Stimulated activated CD4-positive, alpha-beta T cell treated with anti-CD3 and anti-CD28 coated beads, Interleukin-12 subunit alpha, Interleukin-12 subunit beta, amount 100 ng/mL, for 24 hours (primary cell): ENCODE measurements at places on chromosomes 1 and 21.

DNA sequence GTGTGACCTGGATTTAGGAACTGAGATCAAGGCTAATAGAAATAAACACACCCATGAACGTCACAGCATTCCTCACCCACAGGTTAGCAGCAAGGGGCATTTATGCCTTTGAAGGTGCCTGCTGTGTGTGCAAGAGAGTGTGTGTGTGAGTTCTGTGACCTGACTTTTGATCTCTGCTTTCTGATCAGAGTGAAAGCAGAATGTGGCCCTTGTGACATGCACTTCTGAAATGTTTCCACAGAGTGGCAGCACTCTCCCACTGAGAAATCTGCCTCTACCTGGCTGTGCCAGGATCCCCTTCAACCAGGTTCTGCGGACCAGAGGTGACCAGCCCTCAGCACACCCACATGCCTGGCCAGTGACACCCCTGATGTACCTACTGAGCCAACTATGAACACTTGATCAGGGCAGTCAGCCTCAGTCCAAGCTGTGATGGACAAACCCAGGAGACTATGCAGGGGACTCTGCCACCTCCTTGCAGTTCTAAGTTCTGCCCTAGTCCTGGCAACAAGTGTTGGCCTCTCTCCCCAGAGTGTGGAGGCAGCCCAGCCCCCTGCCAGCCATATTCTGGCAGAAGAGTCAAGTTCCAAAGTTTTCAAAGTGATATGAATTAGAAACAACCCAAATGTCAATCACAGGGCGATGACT, 41.0 kb downstream of the RXRG start:
- DNase-seq = no peak

DNA sequence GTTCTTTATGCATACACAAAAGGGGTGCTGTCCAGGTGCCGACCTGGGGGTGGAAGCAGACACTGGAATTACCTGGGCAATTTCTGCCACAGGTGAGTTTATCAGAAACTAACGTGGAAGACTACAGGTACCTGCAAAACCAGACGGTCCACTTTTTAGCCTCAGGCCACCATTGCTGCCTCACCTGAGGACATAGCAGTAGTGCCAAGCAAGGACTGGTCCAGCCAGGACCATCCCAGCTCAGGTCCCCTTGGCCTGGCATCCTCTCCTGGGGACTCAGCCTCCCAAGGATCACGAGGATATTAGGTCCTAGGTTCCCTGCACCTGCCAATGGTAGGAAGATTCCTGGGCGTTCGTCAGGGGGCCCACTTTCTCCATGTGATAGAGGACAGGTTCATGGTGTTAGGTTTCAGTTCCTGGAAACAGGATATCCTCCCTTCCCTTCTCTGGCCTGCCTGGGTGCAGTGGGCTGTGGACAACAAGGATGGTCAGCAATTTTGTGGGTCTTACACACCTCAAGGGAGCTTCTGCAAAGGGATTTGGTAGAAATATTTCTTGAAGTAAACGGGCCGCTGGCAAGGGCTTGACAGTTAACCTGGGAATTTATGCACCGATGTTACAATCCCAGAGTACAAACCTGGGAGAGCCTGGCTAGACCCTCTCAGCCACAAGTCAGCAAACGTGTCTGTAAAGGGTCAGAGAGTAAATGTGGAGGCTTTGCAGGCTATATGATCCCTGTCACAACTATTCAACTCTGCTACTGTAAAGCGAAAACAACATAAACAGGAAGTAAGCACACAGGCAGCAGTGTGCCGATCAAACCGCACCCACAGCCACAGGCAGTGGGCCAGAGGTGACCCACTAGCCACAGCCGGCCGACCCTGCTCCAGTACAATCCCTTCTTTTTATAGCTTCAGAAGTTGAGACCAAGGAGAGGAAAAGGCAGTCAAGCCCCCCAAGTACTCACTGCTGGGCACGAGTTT, 71.4 kb upstream of the RAB4A start:
- no peak for DNase-seq

GRCh38 chr1:201692555-201693394, 136.2 kb upstream of the IPO9 start:
- DNase-seq = no peak

- no peak for DNase-seq
These were observed 23.4 kb downstream of the VAV3 start for GRCh38 chr1:107941531-107941930.

GRCh38 chr1:237031480-237031879, 10.5 kb upstream of the RYR2 start:
- DNase-seq = no peak

GRCh38 chr21:31592963-31593560, 66.4 kb upstream of the SOD1 start:
- DNase-seq = no peak

GRCh38 chr1:106063510-106063909, 993.0 kb upstream of the PRMT6 start:
- no peak for DNase-seq

GRCh38 chr1:31272369-31272768, 24.2 kb downstream of the SNRNP40 start:
- no peak for DNase-seq

DNA sequence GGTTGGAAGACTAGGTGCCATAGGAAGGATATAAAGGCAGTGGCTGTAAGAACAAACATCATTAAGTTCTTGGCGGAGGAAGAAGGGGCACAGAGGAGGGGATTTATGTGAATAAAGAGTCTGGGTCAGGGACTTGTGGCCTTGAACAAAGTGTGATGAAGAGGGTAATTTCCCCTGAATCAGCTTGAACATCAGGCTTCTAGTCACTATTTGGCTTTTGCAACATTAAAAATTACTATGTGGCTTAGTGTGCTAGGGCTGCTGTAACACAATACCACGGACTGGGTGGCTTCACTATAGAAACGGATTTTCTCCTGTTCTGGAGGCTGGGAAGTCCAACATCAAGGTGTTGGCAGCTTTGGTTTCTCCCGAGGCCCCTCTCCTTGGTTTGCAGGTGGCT, 70.5 kb upstream of the CNIH3 start:
- no peak for DNase-seq

DNA sequence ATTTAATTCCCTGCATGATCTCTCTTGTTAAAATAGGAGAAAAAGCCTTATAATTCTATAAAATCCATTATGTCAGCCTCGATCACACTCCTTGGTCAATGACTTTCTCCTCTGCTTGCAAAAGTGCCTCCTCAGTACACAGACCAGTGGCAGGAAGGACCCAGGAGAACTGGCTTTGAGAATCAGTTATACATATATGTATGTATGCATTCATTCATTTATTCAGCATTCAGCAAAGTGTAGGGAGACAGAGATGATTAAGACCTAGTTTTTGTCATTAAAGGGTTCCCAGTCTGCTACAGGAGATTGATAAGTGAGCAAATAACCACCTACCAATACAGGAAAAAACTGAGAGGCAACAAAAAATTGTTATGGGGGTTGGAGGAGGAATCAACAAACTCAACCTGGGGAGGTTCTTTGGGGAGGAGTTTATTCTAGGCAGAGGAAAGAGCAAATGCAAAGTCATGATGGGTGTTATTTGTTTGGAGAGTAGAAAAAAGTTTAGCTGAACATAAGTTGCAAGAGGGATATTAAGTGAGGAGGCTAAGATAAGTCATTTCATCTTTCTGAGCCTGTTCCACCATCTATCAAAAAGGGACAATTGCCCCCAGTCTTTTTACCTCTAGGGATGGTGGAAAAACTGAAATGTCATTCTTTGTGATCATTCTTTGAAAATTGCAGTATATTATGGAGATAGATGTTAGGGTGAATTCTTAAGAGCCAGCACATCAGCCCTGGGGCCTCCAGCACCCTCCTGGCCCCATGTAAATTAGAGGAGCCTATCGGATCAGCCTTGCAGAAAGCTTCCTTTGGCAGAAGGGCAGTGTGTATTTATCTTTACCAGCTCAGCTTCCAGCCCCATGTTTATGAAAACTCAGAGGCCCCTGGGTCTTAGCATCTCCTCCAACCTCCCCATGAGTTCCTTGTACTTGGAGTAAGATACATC, 128.0 kb downstream of the OMA1 start:
- no peak for DNase-seq

GRCh38 chr1:11924334-11925195, 1.7 kb downstream of the KIAA2013 start:
- no peak for DNase-seq

GRCh38 chr1:58727364-58727763, 27.5 kb upstream of the MYSM1 start:
- DNase-seq = no peak

GRCh38 chr1:28297826-28298225, 31.0 kb upstream of the MED18 start:
- no peak for DNase-seq
